Activated CD4-positive, alpha-beta T cell treated with anti-CD3 and anti-CD28 coated beads, Interleukin-2, amount 50 U/mL, for 1 hour (primary cell): ENCODE measurements at places on chromosomes 1 and 21.

DNA sequence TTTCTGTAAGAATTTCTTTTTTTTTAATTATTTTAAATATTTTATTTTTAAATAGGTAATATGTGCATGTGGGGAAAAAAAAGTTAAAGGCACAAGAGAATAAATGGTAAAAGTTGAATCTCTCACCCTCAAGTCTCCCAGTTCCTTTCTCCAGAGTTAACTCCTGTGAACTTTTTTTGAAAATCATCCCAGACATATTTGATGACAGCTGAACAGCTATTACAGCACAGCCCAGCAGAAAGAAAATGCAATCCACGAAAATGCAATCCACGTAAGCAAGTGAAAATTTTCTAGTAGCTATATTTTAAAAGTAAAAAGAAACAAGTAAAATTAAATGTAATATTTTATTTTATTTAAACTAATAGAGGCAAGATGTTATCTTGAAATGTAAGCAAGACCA lies 310.0 kb upstream of the RUNX1 start:
- no peak for DNase-seq

GRCh38 chr1:153795934-153796785 lies 21.0 kb downstream of the SLC27A3 start:
- DNase-seq, result no peak

DNA sequence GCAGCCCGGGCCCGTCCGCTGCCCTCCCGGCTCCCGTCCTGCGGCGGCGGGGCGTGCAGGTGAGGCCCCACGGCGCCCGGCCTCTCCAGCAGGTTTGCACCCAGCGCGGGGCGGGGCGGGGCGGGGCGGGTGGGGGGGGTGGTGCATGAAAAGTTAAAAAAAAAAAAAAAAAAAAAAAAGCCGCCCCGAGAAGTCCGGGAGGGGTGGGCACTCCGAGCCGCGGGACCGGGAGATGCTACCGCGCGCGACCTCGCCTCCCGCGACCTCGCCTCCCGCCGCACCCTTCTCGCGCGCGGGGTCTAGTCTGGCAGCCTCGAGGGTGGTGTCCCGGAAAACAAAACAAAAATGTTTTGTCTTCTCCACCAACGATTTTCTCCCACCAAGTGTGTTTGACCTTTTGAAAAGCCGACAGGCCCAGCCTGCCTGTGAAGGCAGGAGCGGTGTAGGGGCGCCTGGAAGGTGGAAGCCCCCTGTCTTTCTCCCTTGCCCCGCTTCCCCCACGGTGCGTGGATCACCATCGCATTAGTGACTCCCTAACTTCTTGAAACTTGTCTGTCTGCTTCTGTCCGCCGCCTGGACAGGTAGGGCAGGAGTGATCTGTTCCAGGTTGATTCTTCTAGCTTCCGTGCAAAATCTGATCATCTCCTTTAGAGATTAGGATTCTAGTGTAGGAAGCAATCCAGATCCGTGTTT lies 569 bp downstream of the RCAN3 start:
- no peak for DNase-seq

- DNase-seq, result peak; percentile 4
These were observed 86.2 kb downstream of the UBR4 start for GRCh38 chr1:19123837-19124236.

DNA sequence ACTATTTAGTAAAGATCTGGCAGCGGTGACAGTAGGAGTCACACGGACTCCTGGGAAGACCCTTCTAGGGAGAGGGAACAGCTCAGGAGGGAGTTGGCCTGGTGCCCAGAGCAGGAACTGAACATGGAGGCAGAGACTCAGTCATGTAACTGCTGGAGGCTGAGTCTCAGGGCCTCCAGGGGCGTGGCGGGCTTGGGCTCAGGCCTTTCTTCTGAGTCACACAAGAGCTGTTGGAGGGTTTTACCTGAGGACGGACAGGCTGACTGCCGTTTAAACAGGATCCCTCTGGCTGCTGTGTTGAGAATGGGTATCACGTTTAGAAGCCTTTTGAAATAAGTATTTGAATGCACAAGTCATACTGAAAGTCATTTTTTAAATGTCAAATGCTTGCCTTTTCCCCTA lies 7.2 kb upstream of the ETS2 start:
- DNase-seq, result no peak

DNA sequence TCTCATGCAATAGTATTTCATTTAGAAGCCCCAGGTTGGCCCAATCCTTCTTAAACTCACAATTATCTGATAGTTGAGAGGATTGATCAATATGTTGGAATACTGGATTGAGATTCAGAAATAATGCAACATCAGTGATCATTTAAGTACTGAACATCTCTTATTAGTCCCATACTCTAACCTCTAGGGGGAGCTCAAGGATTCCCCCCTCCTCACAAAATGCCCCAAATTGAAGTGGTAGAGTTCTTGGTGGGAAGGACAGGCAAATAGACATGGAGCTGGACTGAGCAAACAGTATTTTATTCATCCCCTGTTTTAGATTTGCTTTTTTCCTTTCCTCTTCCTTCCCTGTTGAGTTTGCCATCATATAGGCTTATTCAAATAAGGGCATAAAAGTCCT lies 62.8 kb downstream of the NGF start:
- no peak for DNase-seq

DNA sequence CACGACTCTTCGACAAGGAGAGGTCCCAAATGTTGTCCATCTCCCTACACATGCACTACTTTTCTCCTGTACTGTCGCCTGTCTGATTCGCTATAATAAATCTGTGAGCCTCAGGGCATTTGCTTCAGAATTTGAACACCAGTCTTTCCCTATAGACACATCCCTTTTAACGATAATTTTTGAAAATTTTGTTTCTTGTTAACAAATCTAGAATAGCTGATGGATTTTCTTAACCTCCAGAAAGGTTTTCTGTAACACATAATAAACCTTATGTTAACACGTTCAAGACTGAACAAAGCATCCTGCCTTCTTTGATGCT lies 704 bp downstream of the CAPZA1 start:
- DNase-seq, result no peak

DNA sequence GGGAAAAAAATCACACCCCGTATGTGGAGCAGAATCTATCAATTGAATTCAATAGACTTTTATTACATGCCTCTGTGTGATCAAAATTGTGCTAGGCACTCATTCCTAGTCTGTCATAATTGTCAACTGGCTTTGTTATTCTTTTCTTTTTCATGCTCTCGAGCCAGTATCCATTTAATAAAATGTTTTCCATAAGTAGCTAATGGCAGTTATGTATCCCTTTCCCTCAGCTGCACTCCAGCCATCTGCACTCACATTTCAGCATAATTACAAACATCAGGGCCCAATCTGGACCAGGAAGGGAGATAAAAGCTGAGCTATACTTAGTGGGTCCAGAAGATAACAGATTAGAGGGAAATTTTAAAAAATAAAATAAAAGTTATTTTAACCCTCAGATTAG lies 15.9 kb downstream of the RGS5 start:
- DNase-seq, result no peak

- DNase-seq, result no peak
These were observed 154.1 kb downstream of the TGFBR3 start for GRCh38 chr1:91731815-91732214.

DNA sequence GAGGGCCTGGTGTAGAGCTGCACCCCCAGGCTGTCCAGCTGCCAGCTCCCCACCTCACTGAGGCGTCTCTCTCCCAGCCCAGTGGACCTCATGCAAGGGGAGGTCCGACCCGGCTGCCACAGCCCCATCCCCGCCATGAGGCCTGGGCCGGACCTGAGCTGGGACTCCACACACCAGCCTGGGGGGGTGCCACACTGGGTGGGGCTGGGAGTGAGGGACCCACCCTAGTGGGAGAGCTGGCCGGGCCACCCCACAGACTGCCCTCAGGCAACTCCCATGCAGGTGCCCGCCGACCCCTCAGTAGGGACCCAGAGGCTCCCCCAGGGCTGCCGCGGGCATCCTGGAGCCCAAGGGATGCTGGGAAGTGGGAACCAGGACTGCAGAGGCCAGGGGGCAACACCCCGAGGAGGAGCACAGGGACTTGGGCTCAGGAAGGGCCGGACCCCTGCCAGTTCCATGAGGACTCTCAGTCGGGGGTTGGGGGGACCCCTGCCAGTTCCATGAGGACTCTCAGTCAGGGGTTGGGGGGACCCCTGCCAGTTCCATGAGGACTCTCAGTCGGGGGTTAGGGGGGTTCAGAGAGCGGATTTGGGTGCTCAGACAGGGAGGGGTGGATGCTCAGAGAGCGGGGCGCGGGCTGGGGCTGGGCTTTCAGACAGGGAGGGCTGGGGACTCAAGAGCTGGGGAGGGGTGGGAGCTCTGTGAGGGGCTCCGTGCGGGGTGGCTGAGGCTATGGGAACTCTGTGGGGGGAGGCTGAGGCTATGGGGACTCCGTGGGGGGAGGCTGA lies 1.2 kb upstream of the RNF223 start:
- no peak for DNase-seq

- DNase-seq, result no peak
These were observed 13.4 kb downstream of the SERINC2 start for GRCh38 chr1:31426249-31426922.
